Midbrain (tissue), 1 donor: ENCODE measurements at places on chromosomes 12 and 14.

DNA sequence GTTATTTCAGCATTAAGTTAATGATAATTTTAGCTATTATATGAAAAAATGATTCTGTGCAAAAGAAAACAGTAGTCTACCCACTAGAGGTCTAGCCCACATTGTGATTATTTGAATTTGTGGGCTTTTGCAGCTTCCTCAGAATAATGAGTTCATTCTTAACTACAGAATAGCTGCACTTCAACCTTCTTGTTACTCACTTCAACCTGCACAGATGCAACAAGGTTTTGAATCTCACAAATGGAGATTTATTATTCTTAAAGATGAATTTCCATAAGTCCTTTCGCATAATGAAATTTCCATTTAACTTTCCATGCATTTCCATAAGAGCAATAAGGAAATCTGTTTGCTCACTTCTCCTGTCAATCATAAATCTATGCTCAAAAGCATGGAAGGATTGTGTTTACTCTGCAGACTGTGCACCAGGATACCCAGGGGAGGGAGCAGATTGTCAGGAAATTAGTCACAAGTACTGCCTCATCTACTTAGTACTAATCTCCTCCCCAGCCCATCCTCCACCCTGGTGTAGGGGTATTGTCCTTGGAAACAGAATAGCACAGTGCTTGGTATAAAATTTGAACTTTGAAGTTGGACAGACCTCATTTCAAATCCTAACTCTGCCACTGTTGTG lies 24.1 kb downstream of the PTGER2 start:
- no peak for DNase-seq

DNA sequence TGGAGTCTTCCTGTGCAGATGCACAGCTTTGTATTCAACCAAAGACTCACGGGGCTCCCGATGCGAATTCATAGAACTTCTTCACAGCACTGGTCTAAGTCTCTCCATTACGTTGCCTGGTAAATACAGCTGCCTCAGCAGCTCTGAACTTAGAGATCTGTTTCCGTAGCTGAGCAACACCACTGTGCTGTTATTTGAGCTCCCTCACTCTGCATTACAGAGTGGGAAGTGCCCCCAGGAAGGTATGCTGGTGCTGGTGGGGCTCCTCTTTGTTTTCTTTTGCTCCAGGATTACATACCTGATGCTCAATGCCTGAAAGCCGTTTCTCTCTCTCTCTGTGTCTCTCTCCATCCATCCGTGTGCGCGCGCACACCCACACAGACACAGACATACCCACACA lies 227.5 kb upstream of the RMST start:
- DNase-seq, result no peak

GRCh38 chr12:101616027-101616494 lies 21.3 kb downstream of the MYBPC1 start:
- DNase-seq, result no peak

- DNase-seq, result no peak
Observed at GRCh38 chr12:65937161-65937641, 112.9 kb downstream of the HMGA2 start.

GRCh38 chr14:103527408-103528145 lies 1.4 kb upstream of the TRMT61A start:
- DNase-seq, result no peak

DNA sequence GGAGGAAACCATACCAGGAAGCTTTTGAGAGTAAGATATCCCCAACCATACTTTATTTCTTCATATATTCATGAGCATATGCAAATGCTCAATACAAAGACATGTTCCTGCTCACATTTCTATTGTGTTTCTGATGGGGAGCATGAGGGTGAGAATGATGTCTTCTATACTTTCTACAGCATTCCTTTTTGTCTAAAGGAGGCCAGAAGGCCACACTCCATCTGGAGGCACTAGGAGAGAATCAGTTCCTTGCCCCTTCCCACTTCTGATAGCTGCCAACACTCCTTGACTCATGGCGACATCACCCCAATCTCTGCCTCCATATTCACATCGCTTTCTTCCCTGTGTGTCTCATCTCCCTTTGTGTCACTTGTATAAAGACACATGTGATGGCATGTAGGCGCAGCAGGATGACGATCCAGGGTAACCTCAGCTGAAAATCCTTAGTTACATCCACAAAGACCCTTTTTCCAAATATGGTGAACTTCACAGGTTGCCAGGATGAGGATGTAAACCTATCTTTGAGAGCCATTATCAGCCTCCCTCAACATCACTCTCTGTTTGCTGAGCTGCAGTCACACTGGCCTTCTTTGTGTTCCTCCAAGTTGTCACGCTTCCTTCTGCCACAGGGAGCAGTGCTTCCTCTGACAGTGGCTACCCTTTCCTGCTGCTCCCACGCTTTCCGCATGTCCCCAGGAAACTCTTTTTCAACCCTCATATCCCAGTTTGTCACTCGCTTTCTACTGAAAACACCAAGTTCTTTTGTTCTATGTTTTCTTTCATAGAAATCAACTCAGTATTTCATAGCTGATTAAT lies 96.9 kb downstream of the STXBP6 start:
- peak; percentile 61 for DNase-seq

DNA sequence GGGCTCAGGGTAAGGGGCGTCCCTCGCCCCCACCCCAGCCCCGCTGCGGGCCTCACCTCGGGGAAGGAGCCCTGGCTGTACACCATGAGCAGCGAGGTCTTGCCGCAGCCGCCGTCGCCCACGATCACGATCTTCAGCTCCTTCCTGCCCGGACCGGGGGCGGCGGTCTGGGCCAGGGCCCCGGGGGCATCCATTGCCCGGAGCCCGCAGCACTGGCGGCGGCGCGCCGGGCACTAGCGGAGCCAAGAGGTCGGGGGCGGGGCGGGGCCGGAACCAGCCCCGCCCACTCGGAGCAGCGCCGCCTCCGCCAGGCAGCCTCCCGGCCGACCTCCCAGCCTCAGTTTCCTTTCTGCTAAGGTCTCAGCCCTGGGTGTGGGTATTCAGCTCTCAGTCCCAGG lies at the start of gene RHOF:
RHOF (minus strand) TSS at position 249 of the 398 bp plus-strand sequence; CDS start at position 194, 55 bp downstream.
- no peak for DNase-seq

GRCh38 chr12:92063641-92064040 lies 82.0 kb downstream of the BTG1 start:
- no peak for DNase-seq

DNA sequence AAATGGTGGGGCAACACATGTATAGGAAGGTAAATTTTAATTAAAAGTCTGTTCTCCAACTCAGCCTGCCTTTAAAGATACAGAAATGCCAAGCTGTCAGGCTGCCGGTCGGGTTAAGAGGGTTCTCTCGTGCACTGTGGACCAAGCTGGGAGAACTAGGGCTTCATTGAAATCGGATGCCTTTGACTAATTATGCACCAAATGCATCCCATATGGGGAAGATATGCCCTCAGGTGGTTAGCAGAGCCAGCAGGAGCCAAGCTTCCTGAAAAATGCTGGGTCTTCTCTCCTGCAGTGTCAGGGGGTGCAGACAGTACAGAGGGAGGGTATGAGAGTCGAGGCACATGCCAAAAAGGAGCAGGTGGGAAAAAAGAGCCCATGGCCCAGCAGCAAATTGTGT lies 236.1 kb downstream of the CACNA1C start:
- no peak for DNase-seq

DNA sequence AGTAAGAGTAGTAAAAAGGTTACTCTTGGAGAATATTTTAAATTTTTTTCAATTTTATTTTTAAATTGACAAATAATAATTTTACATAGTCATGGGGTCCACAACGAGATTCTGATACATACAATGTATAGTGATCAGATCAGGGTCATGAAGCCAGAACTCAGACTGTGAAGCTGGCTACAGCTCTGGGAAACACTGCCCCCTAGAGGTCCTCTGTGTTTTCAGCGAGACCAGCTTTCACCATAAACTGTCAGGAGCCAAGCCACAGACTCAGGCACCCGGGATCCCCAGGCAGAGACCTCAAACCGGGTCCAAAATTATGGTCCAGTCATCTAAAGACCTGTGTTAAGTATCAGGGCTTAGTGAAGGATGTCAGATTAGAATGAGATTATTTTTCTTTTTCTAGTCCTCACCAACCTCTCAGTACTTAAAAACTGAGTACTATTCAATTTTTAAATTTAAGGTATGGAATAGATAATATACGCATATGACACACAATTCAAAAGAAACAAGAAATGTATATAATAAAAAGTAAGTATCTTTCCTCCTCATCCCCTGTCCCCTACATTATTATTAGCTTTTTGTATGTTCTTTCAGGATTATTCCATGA lies 397.1 kb downstream of the MDGA2 start:
- DNase-seq, result peak; percentile 71

- DNase-seq, result peak; percentile 21
Observed at GRCh38 chr12:31715283-31715825, 13.5 kb downstream of the AMN1 start.

GRCh38 chr12:70467918-70468733 lies 102.0 kb downstream of the KCNMB4 start:
- no peak for DNase-seq

- DNase-seq, result no peak
Observed at GRCh38 chr12:75632442-75632841, 121.0 kb upstream of the KRR1 start.

GRCh38 chr12:77151030-77151429 lies 85.7 kb upstream of the E2F7 start:
- DNase-seq, result no peak

- DNase-seq, result no peak
Observed at GRCh38 chr14:82667501-82667900, 1133.8 kb upstream of the SEL1L start.

GRCh38 chr12:530308-530707 lies 70.6 kb downstream of the B4GALNT3 start:
- no peak for DNase-seq

DNA sequence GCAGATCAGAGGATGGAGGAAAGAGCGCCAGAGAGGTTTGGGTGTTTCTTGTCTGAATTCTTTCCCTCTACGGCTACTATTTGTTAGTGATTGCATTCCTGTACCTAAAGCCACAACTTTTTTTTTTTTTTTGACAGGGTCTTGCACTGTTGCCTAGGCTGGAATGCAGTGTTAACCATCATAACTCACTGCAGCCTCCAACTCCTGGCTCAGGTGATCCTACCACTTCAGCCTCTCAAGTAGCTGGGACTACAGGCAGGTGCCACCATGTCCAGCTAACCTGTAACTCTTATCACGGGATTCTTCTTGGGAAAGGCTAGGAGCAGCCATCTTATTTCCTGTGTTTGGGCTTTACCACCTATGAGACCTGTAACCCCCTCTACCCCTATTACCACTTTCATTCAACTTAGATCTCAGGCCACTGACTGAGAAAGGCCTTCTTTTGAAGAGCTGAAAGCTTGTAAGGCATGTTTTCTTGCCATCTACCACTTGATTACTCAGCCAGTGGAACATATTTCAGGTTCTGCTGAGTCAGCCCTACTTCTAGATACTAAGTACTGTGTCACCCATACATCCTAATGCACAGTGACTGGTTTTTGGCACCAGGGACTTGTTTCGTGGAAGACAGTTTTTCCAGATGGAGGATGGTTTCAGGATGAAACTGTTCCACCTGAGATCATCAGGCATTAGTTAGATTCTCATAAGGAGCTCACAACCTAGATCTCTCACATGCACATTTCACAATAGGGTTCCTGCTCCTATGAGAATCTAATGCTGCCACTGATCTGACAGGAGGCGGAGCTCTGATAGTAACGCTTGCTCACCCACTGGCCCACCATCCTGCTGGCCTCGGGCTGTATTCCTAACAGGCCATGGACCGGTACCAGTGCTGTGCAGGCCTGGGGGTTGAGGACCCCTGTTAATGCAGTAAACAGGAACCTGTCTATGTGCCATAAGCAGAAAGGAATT lies 6.9 kb downstream of the VEZT start:
- DNase-seq, result no peak

DNA sequence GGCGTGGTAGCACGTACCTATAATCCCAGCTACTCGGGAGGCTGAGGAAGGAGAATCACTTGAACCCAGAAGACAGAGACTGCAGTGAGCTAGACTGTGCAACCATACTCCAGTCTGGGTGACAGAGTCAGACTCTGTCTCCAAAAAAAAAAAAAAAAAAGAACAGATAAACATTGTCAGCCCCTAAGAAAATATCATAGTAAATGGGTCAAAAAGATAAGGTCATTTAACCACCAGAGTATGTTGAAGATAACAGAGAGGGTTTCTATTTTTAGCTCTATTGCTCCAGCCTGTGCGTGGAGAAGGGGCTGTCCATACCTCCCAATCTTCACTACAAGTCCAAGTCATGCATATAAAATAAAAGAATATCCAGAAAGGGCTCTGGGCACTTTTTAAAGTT lies 15.4 kb downstream of the LGMN start:
- DNase-seq, result no peak

DNA sequence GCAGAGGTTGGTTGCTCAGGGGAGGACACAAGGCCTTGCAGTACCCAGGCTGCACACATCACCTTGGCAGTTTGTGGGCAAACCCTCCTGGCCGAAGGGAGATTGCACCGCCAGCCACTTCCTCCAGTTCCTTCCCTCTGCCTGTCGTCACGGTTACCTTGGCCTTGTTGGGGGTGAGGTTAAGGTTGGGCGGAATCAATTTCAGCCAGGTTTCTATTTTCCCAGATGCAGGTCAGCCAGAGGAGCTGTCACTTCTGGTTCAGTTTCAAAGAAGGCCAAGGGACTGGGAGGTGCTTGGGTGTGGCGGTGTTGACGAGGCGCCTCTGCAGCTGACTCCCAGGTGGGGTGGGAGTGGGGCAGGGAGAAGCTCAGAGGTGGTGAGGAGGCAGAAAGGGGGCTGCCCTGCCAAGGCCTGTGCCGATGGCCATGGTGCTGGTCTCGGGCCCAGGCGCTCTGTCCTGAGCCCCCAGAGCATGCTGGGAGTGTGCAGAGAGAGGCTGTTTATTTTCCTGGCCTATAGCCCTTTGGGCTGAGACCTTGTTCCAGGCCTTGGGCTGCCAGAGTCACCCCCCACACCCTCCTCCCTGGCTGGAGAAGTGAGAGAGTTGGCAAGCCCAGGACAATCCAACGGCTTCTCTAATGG lies 31.4 kb downstream of the JDP2 start:
- peak; percentile 51 for DNase-seq

- DNase-seq, result no peak
Observed at GRCh38 chr14:29721586-29721985, 206.1 kb downstream of the PRKD1 start.

GRCh38 chr14:77822307-77822706 lies 22.4 kb downstream of the ADCK1 start:
- DNase-seq, result no peak

DNA sequence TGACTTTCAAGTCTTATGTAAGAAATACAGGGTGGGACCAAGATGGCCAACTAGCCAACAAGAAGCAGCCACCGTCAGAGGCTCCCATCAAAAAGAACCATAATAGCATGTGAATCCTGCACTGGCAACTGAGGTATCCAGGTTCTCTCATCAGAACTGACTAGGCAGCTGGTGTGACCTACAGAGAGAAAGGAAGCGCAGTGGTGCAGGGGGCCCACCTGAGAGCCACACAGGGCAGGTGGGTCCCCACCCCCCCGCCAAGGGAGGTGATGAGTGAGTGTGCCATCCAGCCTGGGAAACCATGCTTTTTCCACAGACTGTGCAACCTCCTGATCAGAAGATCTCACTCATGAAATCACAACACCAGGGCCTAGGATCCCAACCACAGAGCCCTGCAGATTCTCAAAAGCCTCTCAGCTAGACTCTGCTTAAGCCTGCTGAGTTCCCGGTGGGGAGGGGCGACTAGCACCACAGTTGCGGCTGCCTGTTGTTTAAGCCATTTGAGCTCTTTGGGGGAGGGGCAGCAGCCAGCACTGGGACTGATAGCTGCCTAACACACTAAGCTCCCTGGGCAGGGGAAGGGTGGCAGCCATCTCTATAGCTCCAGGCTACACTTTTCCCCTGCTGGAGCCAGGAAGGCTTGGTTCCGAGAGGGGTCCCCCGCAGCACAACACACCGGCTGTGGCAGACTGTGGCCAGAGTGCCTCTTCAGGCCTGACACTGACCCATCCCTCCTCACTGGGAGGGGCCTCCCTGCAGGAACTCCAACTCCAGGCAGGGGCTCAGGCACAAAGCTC lies 75.3 kb downstream of the GARIN6 start:
- DNase-seq, result no peak
